ENCODE measurements at places on chromosomes 4 and X.
A peak's percentile ranks its signal among the peaks of the same experiment; 100 is the strongest.

DNA sequence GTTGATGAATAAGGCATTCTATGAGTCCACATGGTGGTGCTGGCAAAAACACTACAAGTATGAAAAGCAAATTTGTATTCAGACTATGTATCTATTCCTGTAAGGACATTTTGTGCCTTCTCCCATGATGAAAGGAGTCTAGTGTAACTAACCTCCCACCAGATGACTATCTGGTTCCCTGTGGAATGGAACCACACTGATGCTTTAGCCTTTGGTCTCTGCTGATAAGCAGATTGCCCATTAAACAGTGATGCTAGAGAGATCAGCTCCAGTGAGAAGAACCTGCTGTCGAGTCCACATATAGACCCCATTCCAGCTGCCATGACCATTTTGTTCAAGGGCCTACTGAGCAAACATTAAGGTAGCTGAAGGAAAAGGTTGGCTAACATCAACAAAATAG, 10.5 kb upstream of the THOC2 start:
- no peak for ATAC-seq

GRCh38 chrX:47840111-47840510, 3.4 kb downstream of the ZNF81 start:
- no peak for ATAC-seq

DNA sequence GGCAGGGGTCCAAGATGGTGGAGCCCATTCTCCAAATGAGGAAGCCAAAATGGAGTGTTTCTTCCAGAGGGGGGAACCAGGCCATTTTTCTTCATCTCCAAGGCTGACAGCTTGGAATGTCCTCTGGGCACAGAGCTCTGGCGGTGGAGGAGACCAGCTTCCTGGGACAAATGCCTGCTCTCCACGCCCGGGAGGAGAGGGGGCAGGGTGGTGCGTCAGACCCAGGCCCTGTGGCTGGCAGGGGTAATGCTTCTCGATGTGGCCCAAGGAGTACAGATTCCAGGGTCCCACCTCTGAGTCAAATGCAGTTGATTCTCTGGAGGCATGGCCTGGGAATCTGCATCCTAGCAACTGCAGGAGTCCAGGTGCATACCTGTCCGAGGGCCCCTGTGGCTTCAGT, 44.6 kb upstream of the ADRA2C start:
- no peak for ATAC-seq

DNA sequence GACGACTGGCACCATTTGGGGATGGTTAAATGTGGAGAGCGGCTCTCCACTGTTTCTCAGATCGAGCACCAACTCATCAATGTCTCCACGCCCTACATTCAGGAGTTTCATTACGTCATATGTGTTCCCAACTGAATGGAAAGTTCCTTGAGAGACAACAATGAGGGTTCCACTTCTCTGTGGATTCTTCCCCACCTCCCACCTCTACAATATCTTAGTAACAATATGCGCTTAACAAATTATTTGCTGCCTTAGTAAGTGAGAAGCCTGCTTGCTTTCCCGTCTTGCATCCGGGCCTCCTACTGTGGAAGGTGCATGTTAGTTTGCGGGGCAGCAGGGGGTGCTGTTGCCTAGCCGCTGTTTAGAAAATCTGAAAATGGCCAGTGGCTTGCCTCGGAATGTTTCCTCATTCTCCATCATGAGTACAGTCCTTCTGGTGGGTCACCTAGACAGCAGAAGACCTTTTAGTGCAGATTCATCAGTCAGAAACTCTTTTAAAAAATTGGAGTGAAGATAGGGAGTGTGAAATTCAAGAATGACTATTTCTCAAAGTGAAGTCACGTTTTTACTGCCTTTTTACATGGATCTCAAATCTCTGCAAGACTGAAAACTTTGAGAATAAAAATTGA, 55.7 kb downstream of the PHOX2B start:
- peak; percentile 82 for ATAC-seq

DNA sequence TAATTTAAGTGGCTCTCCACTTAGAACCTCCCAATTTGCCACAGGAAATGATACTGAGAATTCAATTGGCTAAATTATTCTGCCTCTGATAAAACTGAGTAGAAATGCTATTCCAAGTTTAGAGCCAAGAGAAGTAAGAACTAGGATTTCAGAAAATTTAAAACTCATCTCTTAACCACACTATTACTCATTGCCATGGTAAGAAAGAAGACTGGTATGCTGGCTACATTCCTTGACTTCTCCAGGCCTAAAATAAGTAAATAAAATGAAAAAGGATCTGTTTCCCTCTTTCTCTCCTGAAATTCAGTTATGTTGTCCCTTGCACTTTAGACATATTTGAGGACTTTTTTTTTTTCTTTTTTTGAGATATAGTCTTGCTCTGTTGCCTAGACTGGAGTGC, 23.3 kb downstream of the ZNF280C start:
- no peak for ATAC-seq

- peak; percentile 96 for ATAC-seq
These were observed 17.4 kb downstream of the QDPR start for GRCh38 chr4:17494258-17495190.

- no peak for ATAC-seq
These were observed 53.6 kb downstream of the PAQR3 start for GRCh38 chr4:78885598-78885997.

DNA sequence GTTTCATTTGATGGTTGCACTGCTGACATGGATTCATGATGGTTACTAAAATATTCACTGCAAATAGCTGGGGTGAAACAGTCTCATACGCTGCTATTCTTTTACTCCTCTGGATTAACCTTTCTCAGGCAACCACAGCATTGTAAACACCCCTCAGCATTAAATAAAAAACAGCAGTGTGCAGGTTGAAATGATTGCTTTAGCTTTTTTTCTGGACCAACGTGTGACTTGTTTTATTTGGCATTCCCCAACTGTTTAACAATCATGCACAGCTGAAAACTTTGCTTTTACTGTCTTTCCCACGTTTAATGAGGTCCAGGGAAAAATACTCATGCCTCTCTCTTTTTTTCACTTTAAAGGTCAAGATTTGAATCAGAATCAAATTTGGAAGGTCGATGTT, 490.8 kb downstream of the RAPGEF2 start:
- no peak for ATAC-seq

GRCh38 chrX:153614818-153615217, 15.9 kb upstream of the CCNQ start:
- no peak for ATAC-seq

- ATAC-seq = no peak
These were observed 86.2 kb downstream of the FHDC1 start for GRCh38 chr4:153022241-153022715.

- ATAC-seq = peak; percentile 78
These were observed 127.9 kb downstream of the KLHL8 start for GRCh38 chr4:87092389-87093141.

- ATAC-seq = no peak
These were observed 1526.1 kb downstream of the STIM2 start for GRCh38 chr4:28386776-28387175.

GRCh38 chr4:102732678-102733077, 28.1 kb downstream of the MANBA start:
- ATAC-seq = no peak
